ENCODE measurements at places on chromosomes 3 and 15.

GRCh38 chr15:49115062-49115461 is 40.3 kb downstream of the COPS2 start:
- DNase-seq, result no peak

DNA sequence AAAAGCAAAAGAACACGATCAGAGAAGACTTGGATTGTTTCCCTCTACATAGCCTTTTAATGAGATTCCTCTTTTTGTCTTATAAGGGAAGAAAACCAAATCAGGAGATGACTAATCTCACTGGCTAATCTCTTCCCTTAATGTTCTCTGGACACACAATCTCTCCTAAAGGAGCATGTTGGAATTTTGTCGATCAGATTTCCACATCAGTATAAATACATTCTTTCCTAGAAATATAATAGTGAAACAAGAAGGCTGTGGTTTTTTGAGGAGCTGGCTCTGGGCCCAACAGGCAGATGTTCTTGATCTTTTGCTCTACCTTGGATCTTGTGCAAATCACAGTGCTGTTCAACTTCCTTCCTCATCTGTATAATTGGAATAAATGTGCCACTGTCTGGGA is 94.0 kb downstream of the GTPBP8 start:
- peak; percentile 49 for DNase-seq

DNA sequence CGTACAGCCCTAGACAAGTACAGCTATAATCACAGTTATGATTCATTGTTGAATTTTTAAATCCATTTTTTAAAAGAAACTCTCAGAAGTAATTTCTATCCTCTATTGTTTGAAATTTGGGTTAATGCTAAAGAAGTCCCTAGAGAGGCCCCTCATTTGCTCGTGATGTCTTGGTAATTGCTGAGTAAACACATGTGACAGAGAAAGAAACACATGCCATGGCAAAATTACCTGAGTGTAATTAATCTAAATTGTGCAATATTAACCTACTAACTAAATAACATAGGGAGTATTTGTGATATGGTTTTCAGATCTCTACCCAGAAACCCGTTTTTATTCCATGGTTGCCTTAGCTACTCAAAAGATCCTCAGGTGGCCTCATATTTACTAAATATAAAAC is 10.8 kb downstream of the NEK10 start:
- DNase-seq, result no peak

- DNase-seq, result peak; percentile 55
These were observed 73.3 kb downstream of the SYNPR start for GRCh38 chr3:63351159-63352007.

DNA sequence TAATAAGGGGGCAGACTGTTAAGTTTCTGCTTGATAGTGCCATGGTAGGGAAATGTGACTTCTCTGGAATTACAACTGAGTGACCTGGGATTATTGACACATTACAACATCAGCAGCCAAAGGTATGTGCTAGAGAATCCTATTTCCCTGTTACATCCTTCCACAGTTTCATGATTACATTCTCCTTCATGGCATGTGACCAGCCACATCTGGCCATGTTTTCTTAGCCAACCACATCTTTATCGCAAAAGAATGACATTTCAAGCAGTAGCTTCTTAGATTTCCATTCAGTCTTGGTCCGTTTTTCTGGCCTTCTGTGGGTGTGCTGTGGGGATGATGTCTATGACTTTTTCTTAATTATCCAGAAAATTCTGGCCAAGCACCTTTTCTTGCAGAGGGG is 45.4 kb upstream of the CTDSPL start:
- no peak for DNase-seq

DNA sequence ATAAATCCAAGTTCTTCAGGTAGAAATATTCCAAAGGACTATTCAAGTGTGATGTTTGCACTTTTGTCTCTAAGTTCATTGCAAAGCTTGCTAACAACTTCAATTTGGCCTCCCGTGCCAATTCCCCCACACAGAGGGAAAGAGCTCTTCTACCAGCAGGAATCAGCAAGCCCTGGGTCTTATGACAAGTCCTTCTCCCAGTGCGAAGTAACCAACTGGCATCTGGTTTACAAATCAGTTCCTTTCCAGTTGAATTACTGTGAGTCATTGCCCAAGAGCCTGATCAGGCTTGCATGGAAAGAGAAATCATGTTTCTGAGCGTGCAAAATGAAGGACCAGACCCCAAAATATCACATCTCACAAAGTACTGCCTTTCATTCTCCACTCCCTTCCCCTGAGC is 62.7 kb upstream of the SLCO3A1 start:
- DNase-seq, result no peak

DNA sequence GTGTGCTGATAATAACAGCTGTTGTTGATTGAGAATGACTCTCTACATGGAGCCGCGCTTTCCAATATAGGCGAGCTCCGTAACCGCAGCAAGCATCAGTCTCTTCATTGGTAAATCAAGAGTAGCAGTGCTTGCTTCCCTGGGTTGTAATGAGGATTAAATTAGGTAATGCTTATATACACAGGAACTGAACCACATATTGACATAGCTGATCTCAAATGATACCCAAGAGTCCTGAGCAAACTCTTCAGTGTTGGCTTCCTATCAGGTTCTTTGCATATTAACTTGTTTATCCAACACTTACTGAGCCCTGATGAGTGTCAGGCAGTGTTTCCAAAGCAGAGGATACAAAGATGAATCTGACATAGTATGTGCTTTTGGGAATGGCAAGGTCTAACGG is 46.4 kb upstream of the SLCO3A1 start:
- no peak for DNase-seq

DNA sequence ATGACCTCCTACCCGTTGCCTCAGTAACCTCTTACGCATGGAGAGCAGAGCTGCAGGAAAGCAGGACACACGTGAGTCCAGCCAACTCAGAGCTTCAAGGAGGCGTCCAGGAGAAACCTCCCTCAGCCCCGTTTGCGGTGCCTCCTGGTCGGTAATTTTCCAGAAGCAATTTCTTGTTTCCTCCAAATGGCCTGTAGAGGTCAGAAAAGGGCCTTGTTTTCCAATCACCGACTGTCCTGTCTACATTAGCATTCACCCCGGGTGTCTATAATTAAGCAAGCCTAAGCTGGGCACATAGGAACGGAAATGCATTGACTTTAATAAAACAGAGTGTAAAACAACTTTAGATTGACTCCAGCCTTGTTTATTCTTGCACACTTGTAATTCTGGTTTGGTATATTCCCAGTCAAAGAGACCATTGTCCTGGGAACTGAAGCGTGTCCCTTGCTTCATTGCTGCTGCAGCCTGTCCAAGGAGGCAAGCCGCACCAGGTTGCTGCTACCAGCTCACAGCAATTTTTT is 836.2 kb downstream of the AGBL1 start:
- peak; percentile 60 for DNase-seq

- DNase-seq, result no peak
These were observed 14.0 kb downstream of the VPS13C start for GRCh38 chr15:62046078-62046743.

- DNase-seq, result peak; percentile 84
These were observed 88.3 kb downstream of the TMEM266 start for GRCh38 chr15:76147906-76148570.

DNA sequence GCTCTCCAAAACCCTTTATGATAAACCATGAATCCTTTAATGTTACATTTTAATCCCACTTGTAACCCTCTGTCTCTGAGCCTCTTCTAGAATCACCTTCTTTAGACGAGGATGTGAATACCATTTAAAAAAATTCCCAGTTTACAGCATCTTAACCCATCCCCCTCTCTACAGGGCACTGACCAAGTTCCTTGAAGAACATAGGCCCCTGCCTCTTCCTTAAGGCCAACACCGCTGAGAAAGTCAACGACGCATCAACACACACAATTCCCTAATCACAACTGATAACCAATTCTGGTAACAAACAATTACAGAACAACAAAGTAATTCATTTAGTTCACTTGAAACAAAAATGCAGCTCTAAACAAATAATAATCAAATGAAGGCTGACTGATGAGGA is 130.3 kb downstream of the DLG1 start:
- no peak for DNase-seq

- peak; percentile 61 for DNase-seq
These were observed 605 bp downstream of the DCUN1D1 start for GRCh38 chr3:182979674-182980191.
